GM13976 (cell line): ENCODE measurements at places on chromosomes 13 and 19.

DNA sequence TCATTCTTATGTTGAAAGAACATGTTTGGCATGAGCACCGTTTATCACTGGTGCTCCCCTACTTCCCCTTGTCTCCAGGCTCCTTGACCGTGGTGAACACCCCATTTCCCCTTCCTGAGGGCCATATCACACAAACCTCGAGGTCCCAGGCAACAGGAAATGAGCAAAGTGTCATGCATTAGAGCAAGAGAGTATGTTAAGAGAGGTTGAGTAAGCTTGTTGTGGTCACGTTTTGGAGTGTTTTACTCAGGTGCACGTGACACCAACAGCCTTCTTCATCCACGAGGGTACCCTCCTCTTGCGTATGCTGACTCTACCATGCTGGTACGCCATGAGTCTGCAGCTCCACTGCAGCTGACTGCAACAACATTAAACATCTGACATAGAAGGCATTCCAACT, 482.2 kb upstream of the NBEA start:
- DNase-seq, result no peak

DNA sequence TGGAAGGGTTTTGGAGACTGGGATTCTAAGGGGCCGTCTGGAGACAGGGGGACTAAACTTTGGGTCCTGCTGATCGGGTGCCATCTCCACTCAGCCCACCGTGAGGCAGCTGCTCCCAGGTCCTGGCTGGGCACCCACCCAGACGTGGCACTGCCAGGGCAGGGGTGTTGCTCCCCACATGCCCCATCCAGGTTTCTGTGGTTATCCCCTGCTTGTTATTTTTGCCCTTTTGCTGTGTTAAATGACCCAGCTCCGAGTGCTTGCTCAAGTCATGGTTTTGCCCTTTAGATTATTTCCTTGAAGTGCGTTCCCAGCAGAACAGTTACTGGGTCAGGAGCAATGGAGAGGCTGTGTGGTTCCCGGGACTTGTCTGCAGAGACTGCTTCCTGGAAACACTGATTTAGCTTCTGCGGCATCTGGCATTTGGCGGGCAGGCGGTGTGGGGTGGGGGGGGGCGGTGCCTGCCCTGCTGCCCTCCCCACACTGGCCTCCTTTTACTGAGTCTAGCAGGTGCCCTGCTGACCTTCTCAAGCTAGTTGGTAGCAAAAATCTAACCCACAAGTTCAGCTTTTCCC, 1.9 kb downstream of the RAB11B start:
- no peak for DNase-seq

DNA sequence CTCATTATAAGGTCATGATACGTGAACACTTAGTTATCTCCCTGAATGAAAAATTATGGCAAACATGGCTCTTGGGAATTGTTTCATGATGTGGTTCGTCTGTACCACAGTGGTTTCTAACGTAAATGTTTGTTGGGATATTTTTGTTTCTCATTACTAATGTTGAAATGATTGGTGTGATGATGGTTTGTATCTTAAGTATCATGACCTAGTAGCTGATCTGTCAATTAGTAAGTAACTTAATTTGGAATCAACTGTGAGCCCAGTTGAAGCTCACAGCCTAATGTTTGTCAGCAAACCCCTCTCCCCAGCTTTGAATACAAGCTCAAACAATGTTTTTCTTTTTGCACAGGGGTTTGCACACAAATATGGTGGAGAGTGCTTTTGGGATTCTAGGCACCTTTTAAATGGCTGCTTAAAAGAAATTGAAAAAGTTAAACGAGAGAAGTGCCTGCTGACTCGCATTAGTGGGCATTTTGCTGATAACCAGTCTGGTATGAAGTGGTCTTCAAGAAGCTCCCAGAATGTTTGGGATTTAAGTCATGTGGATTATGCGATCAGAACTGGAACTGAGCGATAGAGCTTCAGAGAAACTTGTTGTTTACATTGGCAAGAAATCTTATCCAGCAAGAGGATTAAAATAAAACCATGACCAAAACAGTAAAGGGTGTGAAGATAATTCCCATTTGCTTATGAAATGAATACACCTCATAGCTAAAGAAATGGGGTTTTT, 68.2 kb downstream of the LMO7 start:
- DNase-seq, result no peak

GRCh38 chr19:5293612-5294378, 46.8 kb downstream of the PTPRS start:
- DNase-seq, result peak; percentile 66

- DNase-seq, result peak; percentile 76
These were observed 2.0 kb upstream of the ARHGAP45 start for GRCh38 chr19:1064661-1065605.
